Fibroblast of skin of left quadriceps (primary cell): ENCODE measurements at places on chromosomes 4 and X.

DNA sequence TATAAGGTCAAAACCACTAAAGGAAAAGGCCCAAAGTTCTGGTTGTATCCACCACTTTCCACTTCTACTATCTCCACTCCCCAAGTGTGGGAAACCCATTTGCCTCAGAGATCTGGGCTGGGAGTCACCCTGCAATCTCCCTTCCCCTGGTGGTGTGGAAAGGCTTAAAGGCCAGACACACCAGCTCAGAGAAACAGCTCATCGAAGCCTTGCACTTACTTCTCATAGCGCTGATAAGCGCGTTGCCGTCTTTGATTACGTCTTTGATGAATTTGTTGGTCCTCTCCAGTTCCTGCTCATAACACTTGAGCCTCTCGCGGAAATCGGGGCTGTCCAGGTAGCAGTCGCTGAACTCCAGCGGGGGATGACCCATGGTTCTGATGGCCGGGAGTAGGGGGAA lies 647 bp downstream of the OPHN1 start:
- no peak for DNase-seq

GRCh38 chr4:11368701-11369115 lies 60.0 kb downstream of the HS3ST1 start:
- no peak for DNase-seq

DNA sequence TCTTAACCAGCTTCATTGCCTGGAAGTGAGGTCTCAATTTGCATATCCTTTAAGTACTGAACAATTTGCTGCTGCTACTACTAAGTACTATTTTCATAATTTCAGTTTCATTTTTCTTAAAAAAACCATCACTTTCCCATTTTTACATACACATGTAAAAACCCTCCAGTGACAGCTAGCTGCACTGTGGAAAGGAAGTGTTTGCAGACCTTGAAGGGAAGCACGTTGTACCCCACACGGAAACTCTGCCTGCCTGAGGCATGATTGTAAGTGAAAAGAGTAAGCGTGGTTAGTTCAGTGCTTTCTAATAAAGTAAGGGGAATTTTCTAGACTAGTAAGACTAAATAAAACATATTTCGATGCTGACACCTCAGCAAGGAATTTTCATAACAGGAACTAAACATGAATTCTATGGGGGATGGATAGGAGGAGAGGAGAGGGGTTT lies 103.6 kb downstream of the RAPGEF2 start:
- peak; percentile 26 for DNase-seq

GRCh38 chrX:9942086-9942485 lies 25.1 kb upstream of the CLDN34 start:
- no peak for DNase-seq

- DNase-seq: no peak
Measured at GRCh38 chr4:186724864-186725468, 1.3 kb upstream of the FAT1 start.

DNA sequence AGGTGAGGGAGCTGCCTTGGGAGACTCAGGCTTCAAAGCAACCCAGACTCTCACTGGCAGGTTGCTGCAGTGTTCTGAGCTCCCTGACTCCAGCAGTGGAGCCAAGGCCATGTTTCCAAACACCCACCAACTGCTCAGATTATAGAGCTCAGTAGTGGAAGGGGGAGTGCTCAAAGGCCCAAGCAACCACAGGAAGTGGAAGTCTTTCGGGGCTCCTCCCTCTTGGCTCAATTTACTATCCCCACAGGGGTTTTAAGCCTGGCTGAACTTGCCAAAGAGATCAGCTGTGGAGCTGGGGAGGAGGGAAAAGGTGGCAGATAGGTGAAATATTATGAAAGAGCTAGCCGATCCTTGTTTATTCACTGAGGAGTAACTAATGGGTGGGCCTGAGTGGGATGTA lies 82.5 kb downstream of the HPRT1 start:
- peak; percentile 86 for DNase-seq

GRCh38 chrX:94204524-94204923 lies 530.5 kb downstream of the FAM133A start:
- DNase-seq: no peak

- no peak for DNase-seq
Measured at GRCh38 chr4:104896660-104897645, 249.7 kb upstream of the TET2 start.

DNA sequence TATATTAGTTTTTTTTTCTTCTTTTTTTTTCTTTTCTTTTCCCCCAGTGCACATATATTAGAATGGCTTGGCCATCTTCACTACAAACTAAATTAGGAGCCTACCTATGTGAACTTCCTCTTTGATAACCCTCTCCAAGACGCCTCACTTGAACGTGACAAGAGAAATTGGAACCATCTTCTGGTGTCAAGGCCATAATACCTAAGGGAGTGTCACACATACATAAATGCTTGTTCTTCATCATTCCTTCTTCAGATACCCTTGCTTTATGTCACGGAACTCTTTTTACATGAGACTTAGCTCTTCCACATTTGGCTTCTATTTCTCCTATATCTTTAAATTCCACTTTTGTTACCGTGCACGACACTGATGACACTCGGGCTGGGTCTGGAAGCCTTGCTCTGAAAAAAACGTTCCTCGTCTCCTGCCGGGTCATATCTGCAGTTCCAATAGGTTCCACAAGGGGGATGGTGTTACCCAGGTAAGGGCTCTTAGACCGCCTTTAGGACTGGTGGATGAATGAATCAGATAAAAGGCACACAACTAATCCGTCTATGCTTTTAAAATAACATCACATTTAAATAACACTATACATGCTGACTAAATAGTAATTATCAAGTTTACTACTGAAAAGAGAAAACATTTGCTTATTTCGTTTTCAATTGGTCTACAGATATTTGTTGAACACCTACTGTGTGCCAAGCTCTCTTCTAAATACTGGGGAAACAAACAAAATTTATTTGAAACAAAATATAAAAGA lies 19.9 kb downstream of the DGAT2L6 start:
- DNase-seq: peak; percentile 3
